T follicular helper cell (primary cell): ENCODE measurements at places on chromosomes 11 and 22.

GRCh38 chr11:126997641-126998040 is 2.9 kb downstream of the KIRREL3 start:
- DNase-seq = no peak

- no peak for DNase-seq
Observed at GRCh38 chr22:37204045-37204655, 8.1 kb downstream of the SSTR3 start.

- DNase-seq = no peak
Observed at GRCh38 chr11:62419314-62419929, 589 bp downstream of the SCGB1A1 start.

DNA sequence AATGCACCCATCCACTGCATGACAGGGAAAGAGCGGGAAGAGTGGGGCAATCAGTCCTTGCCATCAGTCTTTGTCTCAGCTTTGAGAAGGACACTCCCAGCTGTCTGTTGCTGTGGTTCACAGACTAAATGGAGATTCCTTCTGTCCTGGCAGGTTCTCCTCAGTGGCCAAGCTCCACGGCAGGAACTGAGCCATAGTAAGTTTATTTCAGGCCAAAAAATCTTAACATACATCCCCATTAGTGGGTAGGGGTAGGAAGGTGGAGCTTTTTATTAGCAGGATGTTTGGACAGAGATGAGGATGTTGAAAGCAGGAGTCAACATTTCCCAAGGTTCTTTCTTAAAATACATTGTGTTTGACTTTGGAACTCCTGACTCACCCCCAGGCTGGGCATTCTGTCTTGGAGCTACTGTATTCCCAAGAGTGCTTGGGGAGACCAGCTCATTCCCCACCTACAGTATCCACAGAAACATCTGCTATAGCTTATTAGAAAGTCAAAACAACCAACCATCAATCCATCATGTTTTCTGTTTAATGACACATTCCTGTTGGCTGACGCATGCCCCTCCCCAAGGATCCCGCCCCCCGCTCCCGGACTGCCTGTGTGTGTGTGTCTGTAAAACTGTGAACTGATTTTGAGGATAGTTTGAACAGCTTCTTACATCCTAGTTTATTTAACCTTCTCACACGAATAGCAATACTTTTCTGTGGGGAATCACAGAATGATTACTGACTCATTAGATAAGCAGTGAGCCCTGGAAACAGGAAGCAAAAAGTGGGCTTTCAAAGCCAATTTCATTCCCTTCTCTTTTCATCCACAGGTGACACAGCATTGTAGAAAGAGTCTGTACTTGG is 109.5 kb downstream of the CCDC81 start:
- no peak for DNase-seq

DNA sequence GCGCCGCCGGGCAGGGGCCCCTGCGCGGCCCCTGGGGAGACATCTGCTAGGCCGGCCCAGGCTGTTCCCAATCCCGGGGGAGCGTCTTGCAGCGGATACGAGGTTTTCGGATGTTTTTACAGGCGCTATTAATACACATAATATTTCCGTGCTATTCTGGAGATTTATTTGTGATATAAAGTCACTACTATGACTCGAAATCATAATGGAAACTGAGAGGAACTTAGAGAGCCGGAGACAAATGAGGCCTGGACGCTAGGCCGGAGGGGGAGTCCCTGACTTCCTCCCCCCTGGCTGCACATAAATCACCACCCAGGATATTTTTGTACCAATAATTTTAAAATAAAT is 91.7 kb upstream of the ANO1 start:
- no peak for DNase-seq

DNA sequence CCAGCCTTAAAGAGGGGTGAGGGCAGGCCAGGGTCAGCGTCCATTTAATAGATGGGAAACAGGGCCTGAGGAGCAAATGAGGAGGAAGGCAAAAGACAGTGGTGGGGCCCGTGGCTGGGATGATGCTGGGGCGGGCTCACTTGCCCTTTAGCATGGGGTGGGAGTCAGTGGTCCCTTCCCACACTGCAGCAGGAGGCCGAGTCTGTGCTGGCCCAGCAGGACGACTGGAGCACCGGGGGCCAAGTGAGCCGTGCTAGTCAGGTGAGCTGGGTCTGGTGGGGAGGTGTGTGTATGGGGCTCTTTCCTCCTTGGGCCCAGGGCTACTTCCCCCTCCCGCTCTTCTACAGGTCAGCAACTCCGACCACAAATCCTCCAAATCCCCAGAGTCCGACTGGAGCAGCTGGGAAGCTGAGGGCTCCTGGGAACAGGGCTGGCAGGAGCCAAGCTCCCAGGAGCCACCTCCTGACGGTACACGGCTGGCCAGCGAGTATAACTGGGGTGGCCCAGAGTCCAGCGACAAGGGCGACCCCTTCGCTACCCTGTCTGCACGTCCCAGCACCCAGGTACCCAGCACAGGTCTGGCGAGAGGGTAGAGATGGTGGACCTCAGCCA is 12.8 kb downstream of the SCYL1 start:
- DNase-seq = no peak

- no peak for DNase-seq
Observed at GRCh38 chr11:134340354-134340964, 8.7 kb downstream of the GLB1L2 start.

- no peak for DNase-seq
Observed at GRCh38 chr11:61803889-61804647, 11.4 kb downstream of the FEN1 start.

- no peak for DNase-seq
Observed at GRCh38 chr11:11776714-11777113, 65.1 kb upstream of the USP47 start.

GRCh38 chr11:76663486-76663810 is 7.1 kb downstream of the LRRC32 start:
- no peak for DNase-seq

DNA sequence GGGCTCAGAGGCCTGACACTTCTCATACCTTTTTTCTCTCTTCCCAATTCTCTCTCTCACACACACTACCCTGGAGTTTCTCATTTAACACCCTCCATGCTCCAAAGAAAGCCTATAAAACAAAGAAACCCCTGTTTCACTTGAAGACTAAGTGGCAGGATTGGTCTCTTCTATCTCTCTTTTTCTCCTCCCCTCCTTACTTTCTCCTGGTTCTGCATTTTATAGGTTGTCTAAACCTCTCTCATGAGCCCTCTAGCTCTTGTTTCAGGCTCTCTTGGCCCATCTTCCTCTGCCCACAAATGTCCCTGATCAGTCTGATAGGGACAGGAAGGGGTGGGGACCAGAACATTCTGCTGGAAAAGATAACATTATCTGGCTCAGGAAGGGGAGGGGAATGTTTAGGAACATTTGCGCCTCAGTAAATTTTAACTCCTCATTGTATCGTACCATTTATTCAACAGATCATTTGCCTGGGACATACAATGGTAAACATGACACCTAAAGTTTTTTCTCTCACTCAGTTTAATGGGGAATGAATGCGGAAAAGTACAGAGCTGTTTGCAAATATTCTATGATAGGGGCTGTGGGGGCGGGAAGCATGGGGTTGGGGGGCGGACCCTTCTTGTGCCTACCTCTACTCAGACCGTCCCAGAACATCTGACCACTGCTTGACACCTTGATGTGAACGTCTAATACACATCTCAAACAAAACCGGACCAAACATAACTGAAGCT is 10.8 kb downstream of the CRYBA4 start:
- no peak for DNase-seq

GRCh38 chr11:19907008-19907579 is 194.5 kb downstream of the NAV2 start:
- no peak for DNase-seq

GRCh38 chr11:11743216-11743615 is 98.6 kb upstream of the USP47 start:
- DNase-seq = no peak

GRCh38 chr22:38442967-38443627 is 11.9 kb downstream of the KCNJ4 start:
- DNase-seq = no peak

DNA sequence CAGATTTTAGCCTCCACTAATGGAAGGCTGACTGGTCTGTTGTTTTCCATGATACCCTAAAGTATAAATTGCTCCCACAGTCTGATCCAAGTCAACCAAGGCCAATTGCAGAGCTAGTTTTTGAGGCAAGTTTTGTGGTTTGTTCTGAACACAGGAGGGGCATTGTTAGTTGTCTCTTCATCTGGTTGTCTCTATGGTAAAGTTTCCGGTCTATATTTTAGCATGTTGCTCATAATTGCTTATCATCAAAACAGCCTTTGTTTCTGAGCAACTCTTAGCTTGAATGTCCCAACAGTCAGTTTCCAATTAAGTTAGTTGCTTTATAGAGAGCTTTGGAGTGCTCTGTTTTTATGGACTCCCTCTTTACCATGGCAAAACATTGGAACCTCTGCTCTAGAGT is 217.6 kb upstream of the CARD18 start:
- DNase-seq = no peak

DNA sequence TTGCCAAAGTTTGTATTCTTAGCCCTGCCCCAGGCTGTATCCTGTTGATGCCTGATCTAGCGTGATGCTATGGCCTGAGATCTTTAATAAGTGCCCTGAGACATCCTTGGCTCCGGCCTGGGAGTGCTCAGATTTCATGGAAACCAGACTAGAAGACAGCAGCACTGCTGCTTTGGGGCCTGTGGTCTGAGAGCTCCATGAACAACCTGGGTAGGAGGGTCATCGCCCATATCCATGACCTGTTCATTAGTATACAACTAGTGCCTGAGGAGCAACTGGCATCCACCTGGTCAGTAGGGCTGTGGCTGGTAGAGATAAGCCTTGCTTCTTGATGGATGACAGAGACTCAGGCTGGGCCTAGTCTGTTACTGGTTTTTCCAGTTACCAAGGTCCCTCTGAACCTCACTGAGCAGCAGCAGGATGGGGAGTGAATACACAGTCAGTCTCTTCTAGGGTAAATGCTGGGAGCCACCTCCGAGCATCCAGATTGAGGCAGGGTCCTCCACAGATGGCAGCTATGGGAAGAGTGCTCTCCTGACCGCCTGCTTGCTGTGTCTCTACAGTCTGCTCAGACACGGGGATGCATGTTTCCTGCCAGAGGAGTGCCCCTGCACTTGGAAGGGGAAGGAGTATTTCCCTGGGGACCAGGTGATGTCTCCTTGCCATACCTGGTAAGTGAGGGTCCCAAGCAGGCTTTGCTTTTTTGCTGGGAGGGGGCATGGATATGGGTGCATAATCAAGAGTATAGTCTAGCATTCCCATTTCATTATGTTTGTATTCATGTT is 39.0 kb downstream of the OTOG start:
- no peak for DNase-seq

DNA sequence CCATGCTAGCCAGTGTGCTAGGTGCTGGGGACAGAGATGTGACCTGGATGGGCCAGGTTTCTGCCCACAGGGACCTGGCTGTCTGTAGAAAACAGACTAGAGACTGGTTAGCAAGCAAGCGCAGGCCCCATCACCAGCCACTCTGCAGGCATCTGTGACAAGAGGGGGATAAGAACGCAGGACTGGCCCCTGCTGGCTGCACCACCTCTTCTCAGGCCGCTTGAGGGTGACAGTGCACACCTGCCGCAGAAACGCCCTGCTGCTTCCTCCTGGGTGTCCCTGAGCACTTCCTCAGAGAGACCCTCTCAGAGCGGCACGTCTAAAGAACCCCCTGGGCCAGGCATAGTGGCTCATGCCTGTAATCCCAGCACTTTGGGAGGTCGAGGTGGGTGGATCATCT is 5.9 kb upstream of the PICK1 start:
- no peak for DNase-seq

- no peak for DNase-seq
Observed at GRCh38 chr11:3609416-3610265, 32.2 kb downstream of the ART5 start.

GRCh38 chr11:44417731-44418455 is 108.0 kb upstream of the ALX4 start:
- no peak for DNase-seq

DNA sequence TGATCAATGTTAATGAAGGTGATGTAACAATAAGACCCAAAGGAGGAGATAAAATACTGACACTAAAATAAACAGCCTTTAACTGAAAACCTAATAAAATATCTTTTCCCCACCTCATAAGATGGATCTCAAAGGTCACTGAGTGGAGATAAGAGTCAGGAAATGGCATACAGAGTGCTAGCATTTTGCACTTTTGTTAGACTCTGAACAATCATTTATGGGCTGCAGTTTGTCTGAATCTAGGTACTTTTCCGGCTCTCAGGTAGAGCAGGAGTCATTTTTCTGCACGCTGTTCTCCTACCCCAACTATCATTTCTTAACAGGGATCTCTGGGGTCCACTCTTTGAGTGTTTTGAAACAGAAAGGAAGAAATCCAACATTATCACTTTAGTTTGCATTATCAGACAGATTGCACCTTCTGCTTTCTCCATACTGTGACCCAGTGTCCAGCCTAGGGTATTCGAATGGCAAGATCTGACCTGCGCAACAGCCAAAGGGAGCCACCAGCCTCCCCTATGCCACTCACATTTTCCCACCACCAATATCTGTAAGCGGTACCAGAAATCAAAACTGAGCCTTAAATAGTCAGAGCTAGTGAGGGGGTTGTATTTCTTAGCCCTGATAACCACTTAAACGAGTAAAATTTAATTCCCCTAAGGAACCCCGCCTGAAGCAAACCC is 863 bp downstream of the SIAE start:
- no peak for DNase-seq
